ENCODE measurements at places on chromosomes 4 and X. TPM values are rescaled to one million over a fixed set of nuclear protein-coding genes. Genes with fewer than 3 reads are reported as not detected.

GRCh38 chrX:33324099-33324498, 112.8 kb upstream of the DMD start:
- DNase-seq, result no peak

DNA sequence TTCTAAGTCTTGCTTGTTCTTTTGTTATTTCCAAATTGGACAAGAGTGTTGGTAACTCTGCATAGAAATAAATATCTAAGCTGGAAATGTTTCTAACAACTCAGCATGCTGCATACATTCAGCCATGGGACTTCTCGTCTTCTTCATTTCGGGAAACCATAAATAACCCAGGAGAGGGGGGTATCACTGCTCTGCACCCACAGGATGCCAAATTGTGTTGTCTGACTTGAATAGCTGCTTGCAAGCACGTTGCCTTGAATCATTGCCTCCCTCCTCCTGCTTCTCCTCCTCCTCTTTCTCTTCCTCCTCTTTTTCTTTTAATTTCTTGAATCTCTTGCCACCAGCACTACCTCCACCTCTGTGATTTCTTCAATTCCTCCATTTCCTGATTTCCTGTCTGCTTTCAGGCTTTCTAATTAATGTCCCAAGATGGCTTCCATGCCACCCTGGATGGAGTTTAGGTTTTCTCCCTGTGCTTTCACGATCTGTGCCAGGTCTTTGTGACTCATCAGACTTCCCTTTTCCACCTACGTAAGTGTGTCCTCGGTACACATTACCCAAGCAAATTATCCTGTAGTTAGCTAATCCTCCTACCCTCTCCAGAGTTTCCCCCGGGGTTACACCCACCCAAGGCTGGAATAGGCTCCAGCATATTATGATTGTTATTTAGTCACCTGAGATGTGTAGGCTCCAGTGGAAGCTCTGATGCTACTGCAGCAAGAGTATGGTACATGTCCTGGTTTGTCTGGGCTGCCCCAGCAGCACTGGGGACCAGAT, 122.6 kb upstream of the VCX3B start:
- DNase-seq, result no peak

DNA sequence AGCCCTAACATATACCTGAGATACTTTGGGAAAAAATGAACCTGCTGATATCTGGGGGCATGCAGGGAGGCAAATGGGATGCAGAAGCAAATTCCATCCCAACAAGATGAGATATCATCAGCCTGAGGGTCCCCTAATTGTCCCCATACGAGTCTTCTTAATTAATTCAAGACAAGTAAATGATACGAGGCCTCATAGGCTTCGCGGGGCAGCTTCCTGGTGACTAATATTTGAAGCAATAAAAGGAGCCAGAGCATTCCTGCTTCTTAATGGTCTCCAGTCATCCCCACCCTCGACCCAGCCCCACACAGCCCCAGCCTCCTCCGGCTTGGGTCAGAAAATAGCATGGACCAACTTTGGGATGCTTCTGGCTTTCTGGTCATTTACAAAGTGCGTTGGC, 99.6 kb upstream of the MSX1 start:
- no peak for DNase-seq

DNA sequence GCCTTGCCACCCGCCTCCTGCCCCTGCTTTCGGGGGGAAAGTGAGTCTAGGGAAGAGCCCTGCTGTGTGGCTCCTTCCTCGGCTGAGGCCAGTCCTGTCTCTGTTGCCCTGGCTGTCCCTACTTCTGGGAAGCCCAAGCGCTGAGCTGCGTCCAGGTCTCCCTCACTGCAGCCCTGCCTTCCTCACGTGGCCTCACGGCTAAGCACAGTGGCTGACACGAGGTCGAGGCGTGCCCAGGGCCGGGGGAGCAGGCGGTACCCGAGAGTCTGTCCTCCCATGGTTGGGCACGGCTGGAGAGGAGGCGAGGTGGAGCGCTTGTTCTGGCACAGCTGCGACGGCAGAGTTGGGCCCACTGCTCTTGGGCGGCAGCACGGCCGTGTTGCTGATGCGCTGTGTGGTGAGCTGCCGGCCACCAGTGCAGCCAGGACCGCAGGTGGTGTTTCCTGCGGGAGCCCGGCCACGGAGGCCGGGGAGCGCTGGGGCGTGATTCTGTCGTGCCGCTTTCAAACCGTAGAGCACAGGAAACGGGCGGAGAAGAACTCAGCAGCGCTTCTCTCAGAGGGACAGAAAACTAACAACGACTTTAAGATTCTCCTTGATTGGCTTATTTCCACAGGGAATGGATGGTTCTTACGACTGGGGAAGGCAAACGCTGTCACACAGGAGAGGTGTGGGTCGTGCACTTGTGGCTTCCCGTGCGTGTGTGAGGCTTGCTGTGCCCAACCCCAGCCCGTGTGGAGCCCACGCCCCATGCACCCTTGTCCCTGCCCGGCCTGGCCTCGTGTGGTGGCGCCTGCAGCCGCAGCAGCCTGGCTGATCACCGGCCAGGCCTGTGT, 21.3 kb downstream of the MAEA start:
- DNase-seq, result no peak

- no peak for DNase-seq
Observed at GRCh38 chr4:62871078-62871477, 1538.2 kb downstream of the TECRL start.

GRCh38 chrX:22944945-22945344, 54.8 kb upstream of the DDX53 start:
- DNase-seq, result no peak

DNA sequence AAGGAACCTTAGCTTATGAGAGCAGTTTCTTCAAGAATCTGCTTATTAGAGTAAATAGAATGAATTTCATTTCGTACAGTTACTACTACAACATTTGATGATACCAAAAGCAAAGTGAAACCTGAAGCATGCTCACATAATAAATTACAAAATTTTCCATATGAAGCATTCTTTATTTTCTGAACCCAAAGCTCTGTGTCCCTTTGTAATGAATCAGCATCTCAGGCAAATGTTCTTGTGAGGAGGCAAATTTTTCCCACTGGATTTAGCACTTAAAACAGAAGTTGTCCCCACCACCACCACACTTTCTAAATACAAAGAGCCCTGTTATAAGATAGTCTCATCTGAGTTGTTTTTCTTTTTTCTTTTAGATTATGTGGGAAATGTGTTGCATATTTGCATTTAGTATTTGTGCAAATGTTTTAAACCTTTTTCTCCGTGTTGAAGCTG, 70.7 kb upstream of the NFKB1 start:
- no peak for DNase-seq

GRCh38 chrX:148466292-148466691, 34.1 kb upstream of the AFF2 start:
- DNase-seq, result no peak

DNA sequence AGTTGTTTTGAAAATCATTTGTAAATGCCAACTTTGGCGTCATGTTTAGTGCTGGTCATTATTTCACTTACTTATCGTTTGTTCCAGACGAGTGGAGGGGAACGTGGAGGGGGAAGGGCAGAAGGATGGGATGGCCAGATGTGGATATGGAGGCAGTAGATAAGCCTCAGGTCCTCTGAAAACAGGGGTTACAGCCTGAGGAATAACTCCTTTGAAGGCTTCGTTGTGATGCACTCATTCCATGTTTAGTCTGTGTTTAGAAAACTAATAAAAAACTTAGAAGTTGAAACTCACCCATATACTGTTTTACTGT, 1.1 kb downstream of the MOB1B start:
- DNase-seq, result no peak

- DNase-seq, result no peak
Observed at GRCh38 chr4:5780831-5781480, 70.0 kb downstream of the EVC start.

DNA sequence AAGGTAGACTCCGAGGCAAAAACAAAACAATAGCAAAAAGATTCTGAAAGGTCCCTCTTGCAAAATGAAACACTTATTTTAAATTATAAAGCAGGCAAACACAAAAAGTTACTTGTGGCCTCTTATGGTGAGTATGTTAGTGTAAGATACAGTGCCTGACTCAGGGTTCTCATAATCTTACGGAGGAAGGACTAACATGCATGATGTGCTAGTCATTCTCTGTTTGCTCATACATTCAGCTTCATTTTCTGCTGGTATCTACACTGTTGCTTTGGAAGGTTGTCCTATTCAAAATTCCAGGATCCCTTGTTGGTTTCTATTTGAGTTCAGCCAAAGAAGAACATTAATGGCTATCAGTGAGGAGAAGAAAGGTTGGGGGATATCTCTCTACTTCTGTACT, 249.1 kb upstream of the FAM47A start:
- no peak for DNase-seq

- no peak for DNase-seq
Observed at GRCh38 chrX:20007962-20008622, 17.2 kb upstream of the BCLAF3 start.

- no peak for DNase-seq
Observed at GRCh38 chrX:112636951-112637581, 42.7 kb downstream of the LHFPL1 start.

GRCh38 chr4:143654571-143654970, 45.9 kb downstream of the FREM3 start:
- no peak for DNase-seq

DNA sequence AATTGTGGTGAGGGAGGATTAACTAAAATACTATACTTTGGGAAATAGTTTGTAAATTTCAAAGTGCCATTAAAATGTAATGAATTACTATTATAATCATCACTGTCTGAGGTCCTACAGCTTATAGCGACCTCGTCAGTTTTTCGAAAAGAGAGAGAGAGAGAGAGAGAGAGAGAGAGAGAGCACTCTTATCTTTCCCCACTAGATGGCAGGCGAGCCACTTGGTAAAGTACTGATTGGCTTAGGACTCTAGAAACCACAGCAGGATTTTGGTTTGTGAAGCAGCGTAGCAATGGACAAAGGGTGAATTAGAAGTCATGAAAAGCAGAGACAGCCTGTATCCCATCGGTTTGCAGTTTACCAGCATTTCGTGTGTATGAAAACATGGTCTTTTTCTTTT, 52.5 kb downstream of the LINC00632 start:
- peak; percentile 21 for DNase-seq

- DNase-seq, result no peak
Observed at GRCh38 chr4:14934704-14935390, 67.4 kb upstream of the CPEB2 start.

- DNase-seq, result no peak
Observed at GRCh38 chr4:55169352-55169961, 44.1 kb upstream of the KDR start.

The NOP14 gene
- 12.4 TPM for total RNA-seq

The CSAG1 gene
- not detected for total RNA-seq

The SH3TC1 gene
- 15.0 TPM for total RNA-seq

The ARHGAP36 gene
- total RNA-seq, result not detected

The CENPE gene
- total RNA-seq, result 0.64 TPM

The UGT2B17 gene
- not detected for total RNA-seq

The SPANXC gene
- total RNA-seq, result not detected

All from uterus (tissue), 4 donors.